ENCODE measurements at places on chromosomes 2 and 18. TPM values are rescaled to one million over a fixed set of nuclear protein-coding genes. Genes with fewer than 3 reads are reported as not detected.

Gene HAAO
- not detected for total RNA-seq

Gene SOCS6
- total RNA-seq, result 10.9 TPM

Gene TLX2
- not detected for total RNA-seq

Gene FSHR
- not detected for total RNA-seq

Gene IL36B
- total RNA-seq, result not detected

Gene GPR45
- total RNA-seq, result not detected

All from H4 (cell line).